ENCODE measurements at places on chromosomes 2 and 18.

- DNase-seq = no peak
Observed at GRCh38 chr2:49702740-49703139, 548.4 kb upstream of the FSHR start.

GRCh38 chr2:121898483-121898882 lies 143.0 kb downstream of the TSN start:
- DNase-seq = no peak

GRCh38 chr2:47021301-47022009 lies 105.8 kb upstream of the MCFD2 start:
- no peak for DNase-seq

DNA sequence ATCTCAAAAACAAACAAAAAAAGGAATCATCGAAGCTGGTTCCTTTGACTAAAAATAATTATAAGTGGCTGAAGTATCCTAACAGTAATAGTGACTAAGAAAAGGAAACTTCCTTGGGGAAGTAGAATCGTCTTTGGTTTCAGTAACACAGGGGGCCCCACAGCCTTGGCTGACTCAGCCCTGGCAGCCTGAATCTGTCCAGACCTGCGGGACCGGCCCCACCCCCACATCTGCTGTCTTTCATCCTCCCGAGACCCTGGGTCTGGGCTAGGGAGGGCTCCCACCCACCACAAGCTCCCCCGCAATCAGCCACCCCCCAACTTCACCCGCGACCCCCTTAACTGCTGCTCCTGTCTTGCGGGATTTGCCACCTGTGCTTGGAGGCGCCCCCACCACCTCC lies 1452.6 kb upstream of the ACVR2A start:
- no peak for DNase-seq

- no peak for DNase-seq
Observed at GRCh38 chr18:34583895-34584294, 126.2 kb upstream of the DTNA start.

DNA sequence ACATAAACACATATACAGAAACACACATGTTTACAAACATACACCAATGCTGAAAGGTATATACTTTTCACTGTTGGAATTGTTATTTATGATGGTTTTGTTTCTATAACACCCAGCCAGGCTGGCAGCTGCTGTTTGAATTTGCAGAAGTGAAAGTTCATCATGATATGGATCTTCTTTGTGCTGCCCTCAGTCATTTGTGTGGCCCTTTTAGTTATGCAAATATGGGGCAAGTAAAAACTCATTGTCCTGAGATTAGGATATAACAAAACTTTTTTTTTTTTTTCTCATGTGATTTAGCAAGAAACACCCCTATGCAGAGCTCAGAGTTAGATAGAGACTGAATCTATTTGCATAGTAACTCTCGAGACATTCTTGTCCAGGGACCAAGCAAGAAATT lies 714.1 kb downstream of the KCNJ3 start:
- no peak for DNase-seq

DNA sequence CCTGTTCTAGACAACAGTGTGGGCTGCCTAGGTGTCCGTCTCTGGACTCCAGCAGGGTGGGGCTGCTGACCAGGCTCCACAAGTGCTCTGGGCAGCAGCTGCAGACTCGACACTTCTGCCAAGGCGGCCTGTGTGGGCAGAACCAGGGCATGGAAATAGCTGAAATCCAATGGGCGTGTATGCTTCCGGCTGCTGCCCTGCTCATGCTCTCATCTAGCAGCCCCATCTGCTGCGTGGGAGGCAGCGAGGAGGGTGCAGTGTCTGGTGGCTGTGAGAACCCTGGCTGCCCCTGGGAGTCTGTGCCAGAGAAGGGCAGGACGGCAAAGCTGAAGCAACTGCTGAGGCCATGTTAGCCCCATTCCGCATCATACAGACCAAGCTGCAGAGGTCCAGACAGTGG lies 174.9 kb downstream of the SOX11 start:
- DNase-seq = no peak

DNA sequence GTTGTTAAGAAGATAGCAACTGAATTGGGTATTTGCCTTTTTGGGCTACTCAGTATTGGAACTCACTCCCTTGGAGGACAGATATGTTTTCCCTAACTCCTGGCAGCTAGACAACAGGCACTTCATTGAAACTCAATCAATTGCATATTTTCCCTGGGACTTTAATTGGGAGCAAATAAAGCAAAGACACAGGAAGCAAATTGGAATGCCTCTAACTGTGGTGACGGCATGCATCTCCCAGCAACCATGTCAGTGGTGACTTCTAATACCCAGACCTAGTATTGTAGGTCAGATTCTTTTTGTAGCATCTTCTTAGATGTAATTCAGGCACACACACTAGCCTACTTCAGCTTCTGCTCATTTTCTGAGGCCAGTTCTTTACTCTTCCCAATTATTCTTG lies 164.2 kb upstream of the SETBP1 start:
- DNase-seq = no peak

DNA sequence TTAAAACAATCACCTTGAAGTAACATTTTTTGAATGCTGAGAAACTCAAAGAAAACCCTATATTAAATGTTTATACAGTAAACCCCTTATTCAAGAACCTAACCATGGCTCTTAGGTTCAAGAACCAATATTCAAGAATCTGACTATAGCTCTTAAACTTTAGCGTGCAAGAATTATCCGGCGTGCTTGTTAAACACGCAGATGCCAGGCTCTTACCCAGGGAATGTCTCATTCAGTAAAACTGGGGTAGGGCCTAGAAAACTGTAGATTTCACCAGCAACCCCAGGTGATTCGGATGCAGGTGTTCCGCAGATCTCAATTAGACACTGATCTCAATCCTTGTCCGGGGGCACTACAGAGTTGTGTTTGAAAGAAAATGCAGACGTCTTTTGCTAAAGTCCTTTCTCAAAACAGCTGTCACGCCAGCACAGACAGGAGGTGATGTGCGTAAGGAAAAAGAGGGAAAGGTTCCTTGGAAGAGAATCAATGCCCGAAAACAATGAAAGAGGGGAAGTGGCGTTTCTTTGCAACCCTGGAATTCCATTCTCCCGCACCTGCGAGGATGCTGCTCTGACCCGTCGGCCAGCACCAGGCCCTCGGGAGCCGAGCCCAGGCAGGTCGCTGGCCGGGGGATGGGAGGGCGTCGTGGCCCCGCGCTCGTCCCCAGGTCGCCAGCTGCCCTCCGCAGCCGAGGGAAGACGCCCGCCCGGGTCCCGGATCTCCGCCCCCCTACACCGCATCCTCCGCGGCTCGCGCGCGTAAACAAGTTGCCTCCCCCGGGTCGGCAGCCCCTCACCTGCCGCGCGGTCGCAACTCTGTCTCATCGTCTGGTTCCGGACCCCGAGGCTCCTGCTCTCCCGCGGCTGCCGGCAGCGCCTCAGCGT lies 851 bp downstream of the EIF2AK3 start:
- no peak for DNase-seq

Data from HS-27A (cell line).